ENCODE measurements at places on chromosomes 2 and 18. TPM values are rescaled to one million over a fixed set of nuclear protein-coding genes. Genes with fewer than 3 reads are reported as not detected.

Gene SNRPD1
- 3.6 TPM for total RNA-seq

Gene KCNS3
- total RNA-seq = 8.2 TPM

Gene NR4A2
- total RNA-seq = 5.9 TPM

Gene SCN1A
- not detected for total RNA-seq

Gene ADAM23
- under 0.01 TPM for total RNA-seq

Gene ABCA12
- not detected for total RNA-seq

Gene DCDC2C
- not detected for total RNA-seq

Gene STPG4
- not detected for total RNA-seq

Gene TRPM8
- total RNA-seq = 0.78 TPM

Gene SERPINB7
- total RNA-seq = not detected

Gene C1GALT1C1L
- not detected for total RNA-seq

Gene TMEM17
- total RNA-seq = 3.3 TPM

Gene SKOR2
- total RNA-seq = not detected

Gene CAPN14
- not detected for total RNA-seq

Gene ARL6IP6
- total RNA-seq = 8.3 TPM

Gene AQP12A
- 29.6 TPM for total RNA-seq

Gene MREG
- total RNA-seq = 3.6 TPM

Gene MEX3C
- total RNA-seq = 16.5 TPM

Gene LIMS1
- total RNA-seq = 19.1 TPM

Gene STK17B
- total RNA-seq = 7.9 TPM

Gene SF3B1
- 396 TPM for total RNA-seq

Gene DOK6
- total RNA-seq = under 0.01 TPM

Gene TMEM198
- 3.3 TPM for total RNA-seq

Gene TDRD15
- total RNA-seq = 0.33 TPM

Gene CHAC2
- 2.1 TPM for total RNA-seq

Gene LRPPRC
- total RNA-seq = 33.5 TPM

Gene CELF4
- 4.7 TPM for total RNA-seq

Gene EHD3
- 0.99 TPM for total RNA-seq

Gene CLK1
- total RNA-seq = 143 TPM

Gene EML6
- total RNA-seq = 2.3 TPM

Gene MEMO1
- 13.2 TPM for total RNA-seq

Gene SFTPB
- not detected for total RNA-seq

Gene DNAH7
- total RNA-seq = 11.2 TPM

Gene PPP4R3B
- total RNA-seq = 46.4 TPM

Gene MROH2A
- not detected for total RNA-seq

Gene DNAJC5G
- total RNA-seq = not detected

Gene HOXD11
- total RNA-seq = not detected

Gene MAL
- total RNA-seq = not detected

Gene CFC1
- 24.7 TPM for total RNA-seq
